ENCODE measurements at places on chromosomes 2 and 18.

GRCh38 chr2:235527806-235528469 is 34.1 kb downstream of the AGAP1 start:
- DNase-seq: peak; percentile 63

GRCh38 chr2:63845866-63846265 is 4.2 kb downstream of the UGP2 start:
- no peak for DNase-seq

- DNase-seq: no peak
Measured at GRCh38 chr18:39701839-39702238, 2136.2 kb upstream of the CELF4 start.

DNA sequence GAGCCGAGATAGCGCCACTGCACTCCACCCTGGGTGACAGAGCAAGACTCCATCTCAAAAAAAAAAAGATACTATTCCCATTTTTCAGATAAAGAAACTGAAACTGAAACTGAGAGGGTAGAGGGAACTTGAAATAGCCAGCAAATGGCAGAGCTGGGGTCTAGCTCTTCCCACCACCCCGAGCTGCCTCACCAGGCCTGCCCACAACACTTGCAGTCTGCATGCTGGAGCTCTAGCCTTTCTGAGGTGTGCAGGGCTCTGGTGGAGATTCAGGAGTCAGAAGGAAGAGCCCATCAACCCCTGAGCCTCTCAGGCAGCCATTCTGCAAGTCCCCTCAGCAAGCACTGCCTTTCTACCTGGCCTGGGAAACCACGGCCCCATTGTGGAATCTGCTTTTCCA is 14.3 kb downstream of the EDAR start:
- DNase-seq: no peak

GRCh38 chr2:118089139-118089800 is 999 bp downstream of the INSIG2 start:
- peak; percentile 62 for DNase-seq

DNA sequence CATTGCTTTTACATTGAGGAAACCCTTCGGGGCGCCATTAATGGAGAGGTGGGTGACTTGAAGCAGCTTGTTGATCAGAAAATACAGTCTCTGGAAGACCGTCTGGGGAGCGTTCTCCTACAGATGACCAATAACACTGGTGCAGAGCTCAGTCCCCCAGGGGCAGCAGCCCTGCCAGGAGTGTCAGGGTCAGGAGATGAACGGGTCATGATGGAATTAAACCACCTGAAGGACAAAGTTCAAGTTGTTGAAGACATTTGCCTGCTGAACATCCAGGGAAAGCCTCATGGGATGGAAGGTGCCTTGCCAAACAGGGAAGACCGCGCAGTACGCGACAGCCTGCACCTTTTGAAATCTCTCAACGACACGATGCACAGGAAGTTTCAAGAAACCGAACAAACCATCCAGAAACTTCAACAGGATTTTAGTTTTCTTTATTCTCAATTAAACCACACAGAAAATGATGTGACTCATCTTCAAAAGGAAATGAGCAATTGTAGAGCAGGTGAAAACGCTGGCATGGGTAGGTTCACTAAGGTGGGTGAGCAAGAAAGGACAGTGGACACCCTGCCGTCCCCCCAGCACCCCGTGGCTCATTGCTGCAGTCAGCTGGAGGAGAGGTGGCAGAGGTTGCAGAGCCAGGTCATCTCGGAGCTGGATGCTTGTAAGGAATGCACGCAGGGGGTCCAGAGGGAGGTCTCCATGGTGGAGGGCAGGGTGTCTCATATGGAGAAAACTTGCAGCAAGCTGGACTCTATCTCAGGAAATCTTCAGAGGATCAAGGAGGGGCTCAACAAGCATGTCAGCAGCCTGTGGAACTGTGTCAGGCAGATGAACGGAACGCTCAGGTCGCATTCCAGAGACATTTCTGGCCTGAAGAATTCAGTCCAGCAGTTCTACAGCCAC is 45.0 kb downstream of the EMILIN2 start:
- DNase-seq: no peak

DNA sequence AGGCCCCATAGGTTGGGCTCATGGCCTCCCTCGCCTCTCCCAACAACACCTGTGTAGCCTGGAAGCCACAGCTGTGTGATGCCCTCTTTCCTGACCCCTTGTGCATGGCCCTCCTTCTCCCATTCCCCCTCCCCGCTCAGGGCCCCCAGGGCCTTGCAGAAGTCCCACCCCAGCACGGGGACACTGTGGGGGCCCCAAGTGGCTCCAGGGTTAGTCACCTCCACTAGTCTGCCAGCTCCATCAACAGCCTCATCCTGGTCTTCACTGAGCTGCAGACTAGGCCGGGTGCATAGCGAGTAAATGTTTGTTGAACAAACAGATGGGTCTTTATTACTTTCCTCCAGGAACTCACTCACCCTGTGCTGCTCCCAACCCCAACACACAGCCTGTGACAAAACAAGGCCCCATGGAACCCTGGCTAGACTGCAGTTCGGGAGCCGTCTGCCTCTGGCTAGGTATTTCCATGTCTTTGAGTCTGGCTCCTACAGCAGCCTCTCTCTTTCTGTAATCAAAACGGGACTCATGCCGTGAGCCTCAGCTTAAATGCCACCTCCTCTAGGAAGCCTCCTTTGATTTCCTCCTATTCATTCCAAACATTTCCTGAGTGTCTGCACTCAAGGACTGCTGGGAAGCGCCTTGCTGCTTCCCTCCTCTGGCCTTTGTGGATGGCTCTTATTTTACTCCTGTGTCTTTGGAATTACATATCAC is 109.9 kb upstream of the ID2 start:
- no peak for DNase-seq

DNA sequence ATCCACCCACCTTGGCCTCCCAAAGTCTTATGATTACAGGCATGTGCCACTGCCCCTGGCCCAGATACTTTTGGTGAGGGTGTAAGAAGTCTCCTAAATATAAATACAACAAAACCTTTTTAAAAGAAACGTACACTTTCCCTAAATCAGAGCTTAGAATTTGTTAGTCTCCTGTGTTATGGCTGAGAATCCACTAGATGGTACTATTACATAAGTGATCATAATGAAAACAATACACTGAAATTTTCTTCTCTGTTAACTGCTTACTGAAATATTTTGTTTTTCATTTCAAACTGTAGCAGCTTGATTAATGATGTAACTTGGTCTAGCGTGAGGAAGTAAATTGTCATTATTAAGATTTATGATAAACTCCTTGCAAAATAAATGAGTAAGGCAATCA is 74.8 kb upstream of the FAM98A start:
- peak; percentile 45 for DNase-seq

GRCh38 chr18:58391932-58392323 is 237.0 kb downstream of the ALPK2 start:
- peak; percentile 35 for DNase-seq

DNA sequence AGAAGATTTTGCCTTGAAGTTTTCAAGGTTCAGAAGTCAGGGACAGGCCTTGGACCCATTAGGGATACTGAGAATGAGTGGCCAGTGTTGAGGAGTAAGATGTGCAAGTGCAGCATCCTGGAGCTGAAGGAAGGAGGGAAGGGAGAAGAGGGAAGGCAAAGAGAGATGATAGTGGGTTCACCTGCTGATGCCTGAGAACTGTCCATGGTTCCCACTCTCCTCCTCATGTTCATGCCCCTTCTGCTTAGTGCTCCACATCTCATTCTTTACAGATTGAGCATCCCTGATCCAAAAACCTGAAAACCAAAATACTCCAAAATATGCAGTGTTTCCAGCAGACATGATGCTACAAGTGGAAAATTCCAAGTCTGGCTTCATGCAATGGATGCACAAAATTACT is 137.8 kb downstream of the CCDC102B start:
- no peak for DNase-seq

DNA sequence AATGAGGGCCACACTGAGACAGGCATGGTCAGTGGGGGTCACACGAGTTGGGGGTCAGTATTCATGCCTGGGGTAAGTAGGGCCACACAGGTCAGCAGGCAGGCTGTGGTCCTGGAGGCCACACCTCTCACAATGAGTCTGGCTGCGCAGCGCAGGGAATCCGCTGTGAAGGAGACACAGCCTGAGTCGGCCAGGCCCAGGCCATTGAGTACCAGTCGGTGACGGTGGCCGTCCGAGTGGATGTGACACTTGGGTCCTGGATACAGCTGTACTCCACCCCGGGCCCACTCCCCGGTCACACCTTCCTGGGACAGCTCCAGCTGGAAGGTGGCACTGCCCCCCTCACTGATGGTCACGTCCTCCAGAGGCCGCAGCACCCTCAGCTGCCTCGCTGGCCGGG is 10.5 kb downstream of the TMEM198 start:
- DNase-seq: no peak

GRCh38 chr2:158967731-158968395 is 577 bp upstream of the TANC1 start:
- peak; percentile 79 for DNase-seq

DNA sequence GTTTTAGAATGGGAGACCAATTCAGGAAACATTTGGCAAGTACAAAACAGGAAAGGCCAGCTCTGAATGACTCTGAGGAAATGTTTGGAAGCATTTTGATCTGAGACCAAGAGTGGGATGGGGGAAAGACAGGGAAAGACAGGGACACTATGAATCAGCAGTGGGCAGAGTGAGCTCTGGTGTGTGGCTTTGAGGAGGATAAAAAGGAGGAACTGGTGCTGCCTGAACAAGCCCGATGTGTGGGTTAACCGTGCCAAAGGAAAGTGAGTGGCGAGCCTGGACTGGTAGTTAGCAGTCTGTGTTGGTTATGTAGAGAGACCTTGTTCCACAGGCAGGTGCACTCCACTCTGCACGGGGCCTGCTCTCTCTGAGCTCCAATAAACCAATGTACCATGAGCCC is 5.3 kb downstream of the MFSD6 start:
- DNase-seq: no peak

- DNase-seq: no peak
Measured at GRCh38 chr2:170707821-170708795, 7.0 kb upstream of the SP5 start.

DNA sequence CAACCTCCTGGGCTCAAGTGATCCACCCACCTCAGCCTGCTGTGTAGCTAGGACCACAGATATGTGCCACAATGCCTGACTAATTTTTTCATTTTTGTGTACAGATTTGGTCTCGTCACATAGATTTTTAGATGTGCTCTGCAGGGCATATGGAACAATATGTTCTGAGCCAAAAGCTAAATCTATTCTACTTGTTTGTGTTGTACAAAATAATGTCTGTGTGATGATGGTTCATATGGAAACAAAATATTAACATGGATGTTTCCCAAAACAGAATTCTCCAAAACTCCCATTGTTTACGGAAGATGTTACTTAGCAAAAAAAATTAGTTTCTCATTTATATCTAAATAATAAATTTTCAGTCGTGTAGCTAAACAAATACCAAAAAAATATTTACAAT is 12.6 kb upstream of the KLHL23 start:
- DNase-seq: no peak

GRCh38 chr2:42964439-42965083 is 172.2 kb upstream of the HAAO start:
- peak; percentile 99 for DNase-seq

DNA sequence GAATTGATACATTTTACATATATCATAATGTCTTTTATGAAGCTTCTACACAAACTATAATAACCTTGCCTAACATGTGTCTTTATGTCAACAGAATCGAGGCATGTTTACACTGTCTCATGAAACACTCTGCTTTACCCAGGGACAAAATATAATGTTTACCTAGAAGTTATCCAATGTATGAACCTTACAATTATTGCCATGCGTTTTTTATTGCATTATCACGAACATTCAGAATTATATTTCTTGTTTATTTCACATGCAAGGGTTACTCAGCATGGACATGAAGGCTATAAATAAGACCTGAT is 19.8 kb downstream of the LONRF2 start:
- no peak for DNase-seq

GRCh38 chr2:125588780-125589179 is 1067.2 kb upstream of the GYPC start:
- no peak for DNase-seq

DNA sequence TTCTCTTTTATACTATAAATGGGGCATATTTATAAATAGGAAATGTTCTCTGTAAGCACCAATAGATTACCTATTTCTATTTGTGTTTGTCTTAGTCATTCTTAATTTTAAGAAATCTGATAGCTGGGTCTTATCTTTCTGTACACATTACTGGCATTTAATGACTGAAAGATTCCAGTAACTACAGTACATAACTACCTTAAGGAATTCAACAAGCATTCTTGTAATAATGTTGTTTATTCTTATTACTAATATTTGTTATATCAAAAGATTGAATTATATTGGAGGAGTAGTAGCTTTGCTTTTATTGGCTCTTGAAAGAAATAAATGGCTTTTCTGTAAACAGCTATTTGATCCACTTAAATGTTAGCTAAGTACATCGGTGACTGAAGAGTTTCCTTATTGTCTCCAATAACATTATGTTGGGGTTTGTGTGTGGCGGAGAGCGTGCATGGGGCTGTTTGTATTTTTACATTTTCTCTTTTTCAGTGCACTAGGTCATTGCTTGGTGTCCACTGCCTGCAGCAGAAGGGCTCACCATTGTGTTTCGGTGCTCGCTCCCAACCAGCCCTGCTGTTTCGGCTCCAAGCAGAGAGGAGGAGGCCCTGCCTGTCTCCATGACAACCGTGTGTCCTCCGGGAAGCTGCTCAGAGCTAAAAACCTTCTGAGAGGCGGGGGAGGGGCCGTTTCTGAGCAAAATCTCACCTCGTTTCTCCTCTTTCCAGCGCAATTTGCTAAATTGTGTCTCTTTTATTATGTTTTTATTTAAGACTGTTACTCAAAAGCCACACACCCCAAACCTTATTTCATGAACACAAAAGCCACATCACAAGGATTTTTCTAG is 112.5 kb upstream of the SLC38A11 start:
- peak; percentile 85 for DNase-seq

GRCh38 chr2:29273004-29273684 is 157.9 kb downstream of the CLIP4 start:
- DNase-seq: no peak

- DNase-seq: peak; percentile 43
Measured at GRCh38 chr2:74843899-74844298, 10.0 kb downstream of the HK2 start.

DNA sequence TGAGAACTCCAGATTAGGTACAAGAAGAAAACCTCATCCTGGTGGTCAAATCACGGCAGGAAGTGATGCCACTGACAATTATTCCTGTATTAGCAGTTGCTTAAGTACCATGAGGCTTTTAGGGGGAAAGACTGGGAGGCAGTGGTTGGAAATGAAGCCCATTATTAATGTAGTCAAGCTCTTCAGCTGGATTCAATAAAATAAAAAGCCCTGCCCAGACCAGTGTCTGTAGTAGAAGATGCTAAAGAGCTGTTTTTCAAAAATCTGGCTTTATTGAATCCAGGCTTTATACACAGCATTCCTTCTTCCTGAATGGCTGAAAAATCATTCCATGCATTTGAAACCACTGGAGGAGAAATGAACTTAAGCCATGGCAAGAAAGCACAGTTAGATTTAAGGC is 155.2 kb downstream of the BCL2 start:
- no peak for DNase-seq

GRCh38 chr2:218476676-218477075 is 57.8 kb downstream of the VIL1 start:
- no peak for DNase-seq
